Posterior vena cava (tissue), 2 donors: ENCODE measurements at places on chromosomes 3 and 15.

- DNase-seq: no peak
Observed at GRCh38 chr3:119227070-119227850, 13.4 kb downstream of the B4GALT4 start.

DNA sequence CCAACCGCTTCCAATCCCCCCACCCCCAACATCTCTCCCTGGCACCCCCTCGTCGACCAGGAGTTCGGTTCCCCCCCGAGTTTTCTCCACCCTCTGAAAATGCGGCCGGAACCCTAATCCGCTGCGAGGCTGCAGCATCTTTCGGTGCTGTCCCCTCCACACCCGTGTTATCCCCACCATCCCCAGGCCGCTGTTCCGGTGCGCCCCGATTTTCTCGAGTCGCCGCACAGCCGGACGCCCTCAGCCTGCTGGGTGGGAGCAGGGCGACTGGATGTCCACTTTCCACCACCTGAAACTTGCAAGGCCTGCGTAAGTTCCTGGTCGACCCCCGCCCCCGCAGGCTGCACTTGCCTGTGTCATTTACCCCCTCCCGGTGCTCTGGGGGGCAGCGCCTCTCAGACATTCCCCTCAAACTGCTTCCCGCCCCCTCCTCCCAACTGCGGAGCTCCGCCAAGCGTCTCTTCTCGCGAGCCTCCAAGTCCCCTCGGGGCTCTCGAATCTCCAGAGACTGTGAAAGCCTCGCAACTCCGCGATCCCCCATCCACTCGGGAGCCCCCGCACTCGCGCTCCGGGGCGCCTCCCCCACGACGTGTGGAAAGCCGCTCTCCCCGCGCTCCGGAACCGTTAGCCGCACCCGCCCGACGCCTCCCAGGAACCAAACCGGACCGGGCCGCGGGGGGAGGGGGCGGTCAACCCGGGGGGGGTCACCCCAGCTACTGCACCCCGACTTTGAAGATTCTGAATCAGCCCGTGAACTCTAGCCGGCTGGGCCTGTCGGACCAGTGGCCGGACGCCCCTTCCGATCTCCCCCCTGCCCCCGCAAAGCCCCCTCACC, 566 bp downstream of the ETV5 start:
- peak; percentile 86 for DNase-seq

GRCh38 chr15:53835309-53835708, 75.8 kb upstream of the WDR72 start:
- no peak for DNase-seq

- DNase-seq: no peak
Observed at GRCh38 chr3:22714749-22715148, 488.4 kb upstream of the UBE2E2 start.

- no peak for DNase-seq
Observed at GRCh38 chr3:5151586-5151985, 29.5 kb downstream of the ARL8B start.

DNA sequence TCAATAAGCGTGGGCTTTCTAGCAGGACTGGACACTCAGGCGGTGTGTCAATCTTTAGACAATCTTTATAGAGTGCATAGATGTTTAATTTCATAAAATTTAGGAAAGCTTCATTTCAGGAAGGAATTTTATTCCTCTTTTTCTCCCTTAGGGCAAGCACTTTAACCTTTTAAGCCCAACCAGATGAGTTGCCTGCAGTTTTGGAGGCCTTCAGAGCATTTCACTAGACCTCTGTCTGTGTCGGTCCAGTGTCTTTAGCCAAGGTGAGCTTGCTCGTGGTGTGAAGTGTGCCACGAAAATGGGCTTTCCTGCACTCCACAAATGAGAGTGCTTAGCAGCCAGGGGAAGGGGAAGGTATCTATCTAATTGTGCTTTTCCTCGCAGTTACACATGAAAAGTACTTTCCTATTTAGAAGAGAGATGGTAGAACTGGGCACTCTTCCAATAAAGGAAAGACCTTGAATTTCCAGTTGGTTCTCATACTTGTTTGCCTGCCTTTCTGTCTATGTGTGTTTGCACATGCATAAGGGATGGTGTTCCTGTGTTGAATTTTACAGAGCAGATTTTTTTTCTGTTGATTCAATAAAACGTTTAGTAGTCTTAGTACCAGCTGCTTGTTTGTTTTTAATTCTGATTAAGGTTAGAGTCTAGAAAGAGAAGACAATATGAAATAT, 53.6 kb downstream of the FEZF2 start:
- no peak for DNase-seq

DNA sequence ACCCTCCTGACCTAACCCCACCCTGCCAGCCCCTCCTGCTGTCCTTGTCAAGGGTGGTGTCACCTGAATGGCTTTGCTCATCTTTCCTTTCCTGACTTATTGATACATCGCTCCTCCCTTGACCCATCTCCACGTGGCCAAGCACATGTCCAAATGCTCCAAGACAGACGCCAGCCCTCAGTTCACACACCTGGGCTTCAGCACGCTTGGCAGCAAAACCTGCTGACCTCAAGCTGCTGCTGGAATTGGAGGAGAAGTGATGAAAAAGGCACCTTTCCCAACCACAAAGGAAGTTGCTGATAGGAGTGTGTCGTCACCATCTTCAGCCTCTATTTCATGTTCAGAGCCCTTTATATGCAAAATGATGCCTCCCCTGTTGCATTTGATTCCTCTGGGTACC, 141.3 kb downstream of the TLE3 start:
- no peak for DNase-seq

GRCh38 chr15:96011136-96011535, 319.4 kb upstream of the NR2F2 start:
- DNase-seq: no peak

DNA sequence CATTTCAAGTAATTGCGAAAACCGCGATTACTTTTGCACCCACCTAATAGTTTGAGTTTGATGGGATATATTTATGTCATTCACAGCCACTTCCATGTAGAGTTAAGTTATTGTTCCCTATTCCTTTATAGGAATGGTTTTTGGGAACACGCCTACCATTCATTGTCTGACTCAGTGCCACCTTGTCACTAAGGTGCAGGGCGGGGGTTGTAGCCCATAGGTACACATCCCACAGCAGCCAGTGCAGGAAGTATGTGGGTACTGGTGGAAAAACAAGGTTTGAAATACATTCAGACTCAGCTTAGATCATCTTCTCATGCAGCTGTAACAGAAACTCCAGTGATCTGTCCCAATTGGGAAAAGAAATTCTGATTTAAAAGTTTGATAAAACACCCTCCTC, 48.2 kb upstream of the CFAP161 start:
- no peak for DNase-seq

DNA sequence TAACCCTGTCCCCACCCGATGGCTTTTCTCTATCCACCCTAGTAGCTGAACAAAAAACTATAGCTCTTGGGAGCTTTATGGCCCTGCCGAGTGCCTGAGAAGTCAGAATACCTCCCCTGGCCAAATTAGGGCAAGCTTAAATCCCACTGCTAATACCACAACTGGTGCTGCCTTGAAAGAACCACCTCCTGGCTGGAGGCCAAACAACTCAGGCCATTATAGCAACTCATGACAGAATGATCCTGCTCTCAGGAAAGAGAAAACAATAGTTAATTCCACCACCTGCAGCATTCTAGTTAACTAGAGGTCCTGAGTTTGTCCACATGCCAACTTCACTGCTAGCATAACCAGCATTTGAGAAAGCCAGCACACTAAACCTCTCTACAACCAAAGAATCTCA, 123.2 kb downstream of the RTP4 start:
- no peak for DNase-seq

- no peak for DNase-seq
Observed at GRCh38 chr15:90989040-90989768, 5.1 kb downstream of the PRC1 start.

DNA sequence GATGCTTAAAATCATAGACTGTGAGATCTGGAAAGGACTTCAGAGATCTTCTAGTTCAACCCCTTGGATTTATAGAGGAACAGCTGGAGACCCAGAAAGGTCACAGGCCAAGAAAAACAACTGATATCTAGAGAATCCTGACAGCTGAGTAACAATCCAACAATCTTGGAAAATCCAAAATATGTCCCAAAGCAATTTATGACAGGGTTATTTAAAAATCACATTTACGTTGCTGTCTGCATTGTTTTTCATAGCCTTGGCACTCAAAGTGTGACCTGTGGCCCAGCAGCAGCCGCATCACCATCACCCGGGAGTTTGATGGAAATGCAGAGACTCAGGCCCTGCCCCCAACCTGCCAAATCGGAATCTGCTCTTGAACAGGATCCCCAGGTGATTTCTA, 78.8 kb downstream of the FBN1 start:
- DNase-seq: no peak

- DNase-seq: no peak
Observed at GRCh38 chr15:37100966-37101215, 542 bp upstream of the MEIS2 start.

- no peak for DNase-seq
Observed at GRCh38 chr3:122183893-122184590, 574 bp downstream of the CASR start.

GRCh38 chr15:91790836-91791235, 62.7 kb upstream of the SLCO3A1 start:
- no peak for DNase-seq

GRCh38 chr3:89278302-89279025, 171.0 kb downstream of the EPHA3 start:
- DNase-seq: no peak

GRCh38 chr15:70017025-70017424, 80.7 kb downstream of the TLE3 start:
- peak; percentile 42 for DNase-seq

DNA sequence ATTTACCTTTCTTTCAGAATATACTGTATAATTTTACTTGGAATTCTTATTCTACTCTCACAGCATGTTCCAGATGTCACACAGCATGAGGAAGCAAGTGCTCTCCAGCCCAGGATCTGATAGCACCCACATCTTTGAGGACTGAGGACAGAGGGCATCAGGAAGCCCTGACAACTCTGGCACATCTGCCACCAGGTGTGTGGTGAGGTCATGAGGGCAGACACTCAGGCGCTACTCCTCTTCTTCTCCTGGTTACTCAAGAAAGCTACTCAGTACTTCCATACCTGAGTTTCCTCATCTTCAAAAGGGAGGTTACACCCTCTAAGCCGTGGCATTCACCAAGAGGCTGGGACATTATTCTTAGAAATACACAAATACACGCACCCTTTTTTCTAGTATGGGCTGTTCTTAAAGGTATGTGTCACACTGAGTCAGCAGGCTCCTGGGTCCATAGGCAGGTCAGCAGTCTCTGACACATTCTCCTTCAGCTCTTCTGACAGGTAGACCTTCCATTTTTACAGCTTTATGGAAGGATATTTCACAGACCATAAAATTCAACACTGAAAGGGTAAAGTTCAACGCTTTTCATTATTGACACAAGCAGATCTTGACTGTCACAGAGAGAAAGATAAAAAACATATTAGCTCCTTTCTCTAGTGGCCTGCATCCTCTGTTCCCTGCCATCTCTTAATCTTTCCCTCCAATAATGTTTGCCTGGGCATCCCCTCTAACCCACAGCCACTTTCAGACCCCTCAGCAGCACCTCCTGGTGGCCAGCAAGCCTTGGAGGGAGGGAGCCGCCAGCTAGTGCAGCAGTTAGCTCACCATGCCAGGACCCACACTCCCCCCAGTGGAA, 103.2 kb upstream of the TJP1 start:
- DNase-seq: peak; percentile 89

GRCh38 chr3:31409389-31409788, 123.3 kb upstream of the STT3B start:
- DNase-seq: no peak

DNA sequence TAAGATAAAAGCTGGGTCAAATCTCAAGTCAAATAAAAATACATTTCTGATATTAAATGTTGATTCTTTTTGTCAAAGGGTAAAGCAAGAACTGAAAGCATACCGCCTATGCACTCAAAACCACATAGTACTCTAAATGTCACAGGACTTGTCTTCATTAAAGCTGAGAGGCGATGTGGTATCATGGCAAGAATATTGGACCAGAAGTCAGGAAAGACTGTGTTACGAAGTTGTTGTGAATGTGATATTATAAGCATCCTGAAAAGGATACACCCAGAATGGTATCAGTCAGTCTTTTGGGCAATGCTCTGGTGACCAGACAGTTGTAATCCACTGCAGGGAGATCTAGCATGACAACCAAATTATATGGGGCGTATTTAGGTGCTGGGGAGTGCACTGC, 33.8 kb downstream of the TIGIT start:
- no peak for DNase-seq

DNA sequence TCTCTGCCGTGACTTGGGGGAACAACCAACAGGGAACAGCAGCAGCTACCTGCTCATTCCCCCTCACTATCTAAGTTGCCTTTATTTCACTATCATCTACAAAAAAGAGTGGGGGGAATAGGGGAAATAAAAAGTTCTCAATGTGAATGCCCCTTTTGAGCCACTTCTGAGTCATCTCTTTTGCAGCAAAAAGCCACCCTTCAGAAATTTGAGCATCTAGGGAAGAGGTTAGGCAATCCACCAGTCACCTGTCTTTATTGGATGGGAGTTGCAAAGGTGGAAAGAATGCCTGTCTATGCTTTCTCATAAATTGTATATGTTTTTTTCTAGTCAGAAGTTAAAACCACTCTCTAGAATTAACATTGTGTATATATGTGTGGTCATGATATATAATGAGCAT, 41.1 kb downstream of the GPD1L start:
- no peak for DNase-seq

DNA sequence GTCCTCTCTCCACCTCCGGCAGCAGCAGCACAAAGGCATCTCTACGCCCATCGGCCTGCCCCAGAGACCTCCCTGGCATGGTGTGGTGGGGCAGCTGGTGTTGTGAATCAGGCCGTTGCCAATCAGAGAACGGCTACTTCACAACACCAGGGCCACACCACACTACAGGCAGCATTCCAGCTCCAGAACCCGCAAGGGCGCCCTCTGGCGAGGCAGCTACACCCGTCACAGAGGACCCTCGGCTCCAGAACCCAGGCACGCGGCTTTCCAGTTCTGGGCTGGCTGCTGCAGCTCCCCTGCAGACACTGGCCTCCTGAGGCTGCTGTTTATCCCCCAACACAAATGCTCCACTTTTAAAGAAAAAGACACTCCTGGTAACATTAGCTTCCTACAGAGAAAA, 127.5 kb upstream of the TOPAZ1 start:
- DNase-seq: no peak

DNA sequence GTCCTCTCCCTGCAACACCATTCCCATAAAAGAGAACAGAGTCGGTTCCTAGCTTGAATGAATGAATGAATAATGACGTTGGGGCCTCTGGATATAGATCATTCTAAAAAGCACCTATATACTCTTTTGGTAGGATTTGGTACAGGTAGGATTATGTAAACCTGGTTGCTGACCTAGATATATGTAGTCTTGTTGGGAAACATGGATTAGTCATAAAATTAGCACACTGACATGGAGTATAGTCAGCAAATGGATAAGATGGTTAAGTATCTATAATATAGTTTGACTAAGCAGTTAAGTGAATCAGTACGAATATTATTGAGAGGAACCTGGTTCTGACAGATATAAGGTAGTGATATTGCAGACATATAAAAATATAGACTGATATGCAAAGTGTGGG, 142.5 kb downstream of the FILIP1L start:
- no peak for DNase-seq

DNA sequence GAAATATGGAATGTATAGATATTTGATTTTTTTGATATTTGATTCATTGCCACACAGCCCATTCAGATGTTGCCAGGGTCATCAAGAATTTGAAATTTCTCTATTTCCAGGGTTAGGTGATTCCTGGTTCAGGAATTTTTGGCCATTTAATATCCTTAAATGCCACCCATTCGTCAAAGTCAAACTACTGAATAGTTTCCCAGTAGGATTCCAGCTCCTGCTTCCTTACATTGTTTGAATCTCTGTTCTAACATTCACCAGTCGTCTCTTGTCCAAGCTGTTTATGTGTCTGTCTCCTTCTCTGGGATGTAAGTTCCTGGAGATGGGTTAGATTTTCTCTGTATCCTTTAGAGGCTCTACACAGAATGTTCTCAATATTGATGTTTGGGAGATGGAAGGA, 124.9 kb upstream of the TLE3 start:
- no peak for DNase-seq
